ENCODE measurements at places on chromosomes 1 and 21.

GRCh38 chr1:22025368-22026155, 24.1 kb downstream of the CELA3A start:
- peak; percentile 95 for DNase-seq

DNA sequence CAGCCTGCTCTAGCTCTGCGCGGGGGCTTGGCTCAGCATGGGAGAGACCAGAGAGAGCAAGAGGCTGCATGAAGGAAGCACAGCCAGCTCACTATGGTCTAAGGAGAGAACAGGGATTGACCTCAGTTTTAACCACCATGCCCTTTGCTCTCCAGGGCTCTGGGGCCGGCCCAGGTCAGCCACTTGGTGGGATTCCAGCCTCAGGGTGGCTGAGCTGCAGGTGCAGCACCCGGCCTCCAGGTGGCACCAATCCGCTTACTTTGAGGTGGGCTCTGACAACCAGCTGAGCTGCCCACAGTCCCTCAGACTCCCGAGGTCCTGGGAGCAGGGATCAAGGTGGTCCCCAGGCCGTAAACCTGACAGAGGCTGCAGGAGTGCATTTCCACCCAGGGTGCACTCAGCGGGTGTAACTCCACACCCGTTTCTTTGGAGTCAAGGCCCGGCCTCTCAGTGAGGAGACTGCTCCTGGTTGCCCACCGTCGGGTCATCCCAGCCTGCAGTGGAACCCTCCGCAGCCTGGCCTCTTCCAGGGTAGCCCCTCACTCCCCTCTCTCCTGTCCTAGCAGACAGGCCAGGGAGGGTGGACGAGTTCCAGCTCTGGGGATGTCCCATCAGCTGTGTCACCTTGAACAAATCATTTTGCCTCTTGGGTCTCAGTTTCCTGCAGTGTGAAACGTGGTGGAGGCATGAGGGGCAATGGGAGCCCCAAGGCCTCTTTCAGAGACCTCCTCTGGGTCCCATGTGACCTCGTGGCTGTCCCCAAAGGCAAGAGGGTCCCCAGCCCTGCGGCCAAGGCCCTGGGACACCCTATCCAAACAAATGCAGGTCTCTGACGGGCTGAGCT, 607 bp upstream of the LGR6 start:
- peak; percentile 47 for DNase-seq

DNA sequence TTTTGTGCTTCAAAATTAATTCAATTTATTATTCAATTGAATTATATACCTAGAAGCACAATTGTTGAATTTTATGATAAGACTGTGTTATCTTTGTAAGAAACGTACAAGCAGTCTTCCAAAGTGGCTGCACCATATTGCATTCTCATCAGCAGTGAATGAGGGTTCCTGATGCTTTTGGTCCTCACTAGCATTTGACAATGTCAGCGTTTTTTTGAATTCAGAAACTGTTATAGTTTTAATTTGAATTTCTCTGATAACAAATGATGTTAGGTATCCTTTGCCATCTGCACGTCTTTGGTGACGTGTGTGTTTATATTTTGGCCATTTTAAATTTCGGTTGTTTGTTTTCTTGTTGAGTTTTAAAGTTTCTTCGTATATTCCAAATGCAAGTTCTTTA, 553.0 kb upstream of the ZP4 start:
- no peak for DNase-seq

GRCh38 chr1:84995484-84996334, 1.2 kb downstream of the MCOLN2 start:
- peak; percentile 40 for DNase-seq

- DNase-seq: no peak
Measured at GRCh38 chr1:200033511-200034261, 6.2 kb downstream of the NR5A2 start.

GRCh38 chr1:101165532-101165931, 71.3 kb upstream of the S1PR1 start:
- no peak for DNase-seq

DNA sequence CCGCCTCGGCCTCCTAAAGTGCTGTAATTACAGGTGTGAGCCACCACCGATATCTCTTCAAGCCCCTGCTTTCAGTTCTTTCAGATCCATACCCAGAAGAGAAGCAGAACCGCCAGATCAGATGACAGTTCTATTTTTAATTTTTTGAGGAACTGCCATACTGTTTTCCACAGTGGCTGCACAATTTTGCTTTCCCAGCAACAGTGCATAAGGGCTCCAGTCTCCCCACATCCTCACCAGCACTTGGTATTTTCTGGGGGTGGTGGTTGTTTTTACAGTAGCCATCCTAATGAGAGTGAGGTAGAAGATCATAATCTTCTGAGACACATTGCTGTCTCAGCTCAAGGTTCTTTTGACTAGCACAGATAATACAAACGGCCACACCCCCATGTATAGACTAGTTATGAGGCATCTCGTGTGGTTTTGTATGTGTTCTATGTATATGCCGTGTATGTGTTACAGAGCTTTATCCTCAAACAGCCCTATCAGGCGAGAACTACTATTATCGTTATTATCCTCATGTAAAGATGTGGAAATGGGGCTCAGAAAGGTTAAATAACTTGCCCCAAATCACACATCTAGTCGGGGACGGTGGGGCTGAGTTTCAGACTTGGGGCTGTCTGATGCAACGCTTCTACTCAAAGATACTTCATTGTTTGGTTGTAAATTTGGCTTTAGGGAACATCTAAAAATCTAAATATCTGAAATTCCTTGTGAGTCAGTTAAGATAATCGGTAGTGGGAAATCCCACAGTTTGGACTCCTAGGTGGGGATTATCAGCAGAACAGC, 12.0 kb downstream of the FHAD1 start:
- no peak for DNase-seq

GRCh38 chr1:67557696-67558448, 127.1 kb upstream of the GADD45A start:
- no peak for DNase-seq

DNA sequence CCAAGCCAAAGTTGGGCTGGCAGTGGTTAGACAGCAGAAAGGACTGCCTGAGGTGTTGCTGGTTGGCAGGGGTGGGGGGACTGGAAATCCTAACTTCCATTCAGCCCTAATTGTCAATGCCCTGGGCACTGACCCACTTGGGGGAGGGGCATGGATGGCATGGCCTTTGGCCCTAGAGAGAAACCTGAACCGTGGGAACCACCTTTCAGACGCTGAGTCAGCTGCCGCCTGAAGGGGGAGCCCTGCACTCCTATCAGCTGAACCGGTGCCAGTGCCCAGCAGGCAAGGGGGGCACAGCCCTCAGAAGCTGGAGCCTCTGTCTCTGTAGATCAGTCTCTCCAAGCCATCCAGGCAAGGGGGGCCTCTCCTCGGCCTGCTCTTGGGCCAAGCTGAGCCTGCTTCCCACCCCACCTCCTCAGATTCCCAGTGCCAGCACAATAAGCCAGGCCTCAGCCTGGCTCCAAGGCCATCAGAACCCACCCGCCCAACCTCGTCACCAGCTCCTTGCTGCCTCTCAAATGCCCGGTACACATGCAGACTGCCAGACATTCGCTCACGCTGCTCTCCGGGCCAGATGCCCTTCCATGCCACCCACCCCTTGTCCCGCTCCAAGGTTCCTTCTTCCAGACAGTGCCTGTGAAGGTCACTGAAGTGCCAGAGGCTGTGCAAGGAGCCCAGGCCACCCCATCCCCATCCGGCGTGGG, 11.6 kb downstream of the TINAGL1 start:
- DNase-seq: peak; percentile 46

GRCh38 chr1:15714406-15715136, 21.5 kb upstream of the SLC25A34 start:
- DNase-seq: no peak

- DNase-seq: peak; percentile 7
Measured at GRCh38 chr1:9589144-9589718, 520 bp downstream of the TMEM201 start.

- no peak for DNase-seq
Measured at GRCh38 chr1:214513394-214513793, 38.0 kb downstream of the PTPN14 start.

GRCh38 chr1:213669964-213670691, 317.6 kb upstream of the PROX1 start:
- no peak for DNase-seq

GRCh38 chr1:29083317-29084195, 40.1 kb downstream of the TMEM200B start:
- DNase-seq: no peak

- peak; percentile 28 for DNase-seq
Measured at GRCh38 chr1:58813361-58813760, 29.5 kb upstream of the JUN start.

- no peak for DNase-seq
Measured at GRCh38 chr1:245768596-245768995, 613.8 kb downstream of the KIF26B start.

DNA sequence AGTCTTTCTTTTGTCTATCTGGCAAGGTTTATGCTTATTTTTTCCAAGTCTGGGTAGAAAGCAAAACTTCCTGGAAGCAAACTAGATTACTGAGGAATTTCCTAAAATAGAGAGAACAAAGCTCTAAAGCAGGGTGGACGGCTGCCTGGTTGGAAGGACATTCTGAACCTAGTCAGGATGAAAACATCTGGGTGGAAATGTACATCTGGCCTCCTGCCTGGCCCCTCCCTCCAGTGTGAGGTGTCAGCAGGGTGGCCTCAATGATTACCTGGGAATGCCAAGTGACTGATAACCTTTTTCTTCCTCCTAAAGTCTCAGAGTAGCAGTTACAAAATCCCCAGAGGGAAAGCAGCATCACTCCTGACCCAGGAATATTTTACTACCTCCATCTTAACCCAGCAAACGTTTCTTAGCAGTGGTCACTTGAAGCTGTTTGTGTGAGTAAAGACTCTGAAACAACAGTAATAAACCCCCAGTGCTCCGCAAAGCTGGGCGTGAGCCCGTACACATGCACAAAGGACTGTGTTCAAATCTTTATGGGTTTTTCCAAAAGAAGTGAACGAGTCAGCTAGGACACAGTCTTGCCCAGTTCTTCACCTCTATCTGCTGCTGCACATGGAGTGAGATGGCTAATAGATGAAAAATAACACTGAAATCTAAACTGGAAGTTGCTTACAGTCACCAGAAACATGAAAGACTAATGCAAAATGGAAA, 18.9 kb downstream of the ANGPTL7 start:
- DNase-seq: no peak

- DNase-seq: no peak
Measured at GRCh38 chr1:39261712-39262221, 57.3 kb downstream of the MACF1 start.

DNA sequence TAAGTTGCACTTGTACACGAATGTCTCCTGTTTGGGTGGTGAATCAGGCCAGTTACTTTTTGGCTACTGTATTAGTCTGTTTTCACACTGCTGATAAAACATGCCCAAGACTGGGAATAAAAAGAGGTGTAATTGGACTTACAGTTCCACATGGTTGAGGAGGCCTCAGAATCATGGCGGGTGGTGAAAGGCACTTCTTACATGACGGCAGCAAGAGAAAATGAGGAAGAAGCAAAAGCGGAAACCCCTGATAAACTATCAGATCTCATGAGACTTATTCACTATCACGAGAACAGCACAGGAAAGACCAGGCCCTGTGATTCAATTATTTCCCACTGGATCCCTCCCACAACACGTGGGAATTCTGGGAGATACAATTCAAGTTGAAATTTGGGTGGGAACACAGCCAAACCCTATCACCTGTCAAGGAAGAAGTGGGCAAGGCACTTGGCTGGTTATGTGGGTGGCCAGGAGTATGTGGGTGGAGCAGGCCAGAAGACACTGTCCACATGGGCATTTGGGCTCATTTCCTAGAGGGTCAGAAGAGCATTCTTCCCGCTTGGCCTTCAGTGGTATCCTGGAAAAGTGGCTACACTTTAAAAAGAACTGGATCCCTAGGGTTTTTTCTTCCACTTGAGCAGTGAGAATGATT, 228.8 kb downstream of the HHAT start:
- DNase-seq: no peak

DNA sequence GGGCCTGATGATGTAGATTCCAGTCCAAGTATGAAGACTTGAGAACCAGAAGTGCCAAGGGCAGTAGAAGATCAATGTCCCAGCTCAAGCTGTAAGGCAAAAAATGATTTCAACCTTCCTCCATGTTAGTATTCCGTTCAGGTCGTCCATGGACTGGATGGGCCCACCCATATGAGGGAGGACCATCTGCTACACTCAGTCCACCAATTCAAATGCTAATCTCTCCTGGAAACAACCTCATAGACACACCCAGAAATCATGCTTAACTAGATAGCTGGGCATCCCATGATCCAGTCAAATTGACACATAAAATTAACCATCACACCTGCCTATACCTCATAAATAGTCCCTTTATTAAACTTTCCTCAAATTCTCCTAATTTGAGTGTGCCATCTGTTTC, 73.3 kb upstream of the NFASC start:
- no peak for DNase-seq

DNA sequence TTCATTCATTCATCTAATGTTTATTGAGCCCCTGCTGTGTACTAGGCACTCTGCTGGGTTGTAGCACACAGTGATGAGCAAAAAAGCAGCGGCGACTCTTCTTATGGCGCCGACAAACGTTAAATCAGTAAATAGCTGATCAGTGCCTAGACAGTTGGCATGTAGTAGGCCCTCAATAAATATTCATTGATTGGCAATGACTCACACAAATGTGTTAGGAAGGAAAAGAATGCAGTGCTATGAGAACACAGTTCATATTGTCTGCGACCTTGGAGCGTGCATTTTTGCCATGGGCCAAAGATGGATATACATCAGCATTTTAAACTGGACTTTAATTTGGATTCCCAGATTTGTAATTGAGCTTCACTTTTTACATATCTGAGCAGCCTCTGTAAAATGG, 52.0 kb downstream of the PRDM2 start:
- no peak for DNase-seq

DNA sequence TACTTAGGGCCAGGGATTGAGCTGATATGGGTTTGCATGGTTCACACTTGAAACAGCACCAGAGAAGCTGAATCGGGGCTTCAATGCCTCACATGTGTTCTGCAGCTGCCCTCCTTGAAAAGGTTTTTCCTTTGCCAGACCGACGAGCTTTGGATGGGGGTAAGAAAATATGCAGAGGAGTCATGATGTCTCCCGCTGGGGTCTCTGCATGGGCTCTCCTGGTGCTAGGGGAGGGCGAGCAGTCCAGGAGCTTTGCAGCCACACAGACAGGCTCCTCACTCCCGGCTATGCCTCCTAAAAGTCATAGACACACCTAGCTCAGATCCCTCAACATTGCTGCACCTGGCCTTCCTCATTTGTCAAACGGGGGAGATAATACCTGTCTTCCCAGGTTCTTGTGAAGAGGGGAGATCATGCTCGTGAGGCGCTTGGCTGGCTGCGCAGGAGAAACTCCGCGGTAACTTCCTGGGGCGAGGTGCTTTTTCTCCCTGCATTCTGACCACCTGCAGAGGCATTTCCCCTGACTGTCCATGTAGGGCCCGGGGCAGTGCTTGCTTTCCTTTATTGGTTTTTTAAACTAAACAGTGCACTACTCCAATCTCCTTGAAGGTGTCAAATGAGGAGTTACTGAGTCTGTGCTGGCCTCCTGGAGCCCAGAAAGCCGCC, 112.4 kb downstream of the PLXNA2 start:
- no peak for DNase-seq
